WERI-Rb-1 (cell line): ENCODE measurements at places on chromosomes 6 and 20.

GRCh38 chr6:24432611-24433010 is 29.9 kb downstream of the MRS2 start:
- no peak for DNase-seq

- DNase-seq: no peak
These were observed 24.7 kb downstream of the EDN3 start for GRCh38 chr20:59325142-59325523.

DNA sequence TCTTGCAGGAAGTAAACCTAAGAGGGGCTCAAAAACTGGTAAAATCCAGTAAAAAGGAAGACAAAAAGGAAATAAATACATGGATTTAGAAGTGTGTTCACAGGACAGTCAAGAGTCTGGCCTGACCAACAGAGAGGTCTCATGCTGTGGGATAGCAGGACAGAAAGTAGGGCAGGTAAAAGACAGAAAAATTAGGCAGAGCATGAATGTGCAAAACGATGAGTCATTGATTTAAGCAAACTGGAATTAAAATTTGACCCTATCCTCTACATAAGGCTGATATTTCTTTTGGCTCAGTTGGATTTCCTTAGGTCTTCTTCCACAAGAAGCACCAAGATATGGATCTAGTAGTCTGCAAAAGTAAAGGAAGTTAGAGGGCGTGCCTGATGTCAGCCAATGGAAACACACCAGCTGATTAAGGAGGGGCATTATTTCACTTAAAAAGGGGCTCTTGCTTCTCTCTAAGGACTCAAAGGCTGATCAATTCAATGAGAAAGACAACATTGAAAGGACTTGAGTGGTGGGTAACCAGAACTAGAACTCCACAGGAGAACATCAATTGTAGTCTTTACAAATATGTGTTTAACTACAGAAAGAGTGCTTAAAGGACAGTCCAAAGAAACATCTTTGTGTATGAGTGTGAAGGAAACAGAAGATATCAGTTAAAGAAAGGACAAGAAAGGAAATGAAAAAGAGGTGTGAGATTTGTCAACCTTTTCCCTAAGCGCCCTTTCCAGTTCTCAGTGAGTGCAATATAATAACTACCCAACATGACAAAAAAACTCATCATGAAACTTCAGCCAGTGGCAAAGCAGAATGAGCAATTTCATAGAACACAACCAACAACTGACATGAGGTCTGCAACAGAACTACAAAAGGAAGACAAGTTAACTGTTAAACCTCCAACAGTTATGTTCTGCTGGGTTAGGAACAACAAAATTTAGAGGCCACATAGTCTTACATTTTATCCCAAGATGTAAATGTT is 19.4 kb upstream of the MYB start:
- DNase-seq: no peak

GRCh38 chr20:53425941-53426340 is 167.7 kb downstream of the ZNF217 start:
- DNase-seq: no peak

DNA sequence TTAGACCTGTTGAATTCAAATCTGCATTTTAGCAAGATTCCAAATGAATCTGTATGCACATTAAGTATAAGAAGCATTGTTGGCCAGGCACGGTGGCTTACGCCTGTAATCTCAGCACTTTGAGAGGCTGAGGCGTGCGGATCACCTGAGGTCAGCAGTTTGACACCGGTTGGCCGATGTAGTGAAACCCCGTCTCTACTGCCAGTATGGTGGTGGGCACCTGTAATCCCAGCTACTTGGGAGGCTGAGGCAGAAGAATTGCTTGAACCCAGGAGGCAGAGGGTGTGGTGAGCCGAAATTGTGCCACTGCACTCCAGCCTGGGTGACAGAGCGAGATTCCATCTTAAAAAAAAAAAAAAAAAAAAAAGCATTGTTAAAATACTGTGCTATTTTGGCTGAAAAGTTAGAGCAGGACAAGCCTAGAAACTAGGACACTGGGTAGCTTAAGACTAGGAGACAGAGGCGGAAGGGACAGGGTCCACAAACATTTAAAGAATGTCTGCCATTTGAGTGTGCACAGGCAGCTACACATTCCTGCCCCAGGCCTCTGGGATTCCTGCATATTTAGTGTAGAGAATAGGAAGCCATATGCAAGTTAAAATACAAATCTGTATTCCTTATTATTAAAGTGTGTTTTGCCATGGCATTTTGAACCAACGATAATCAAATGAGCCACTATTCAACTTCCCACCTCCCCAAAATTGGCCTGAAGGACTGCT is 45.1 kb upstream of the EEF1A1 start:
- DNase-seq: no peak

DNA sequence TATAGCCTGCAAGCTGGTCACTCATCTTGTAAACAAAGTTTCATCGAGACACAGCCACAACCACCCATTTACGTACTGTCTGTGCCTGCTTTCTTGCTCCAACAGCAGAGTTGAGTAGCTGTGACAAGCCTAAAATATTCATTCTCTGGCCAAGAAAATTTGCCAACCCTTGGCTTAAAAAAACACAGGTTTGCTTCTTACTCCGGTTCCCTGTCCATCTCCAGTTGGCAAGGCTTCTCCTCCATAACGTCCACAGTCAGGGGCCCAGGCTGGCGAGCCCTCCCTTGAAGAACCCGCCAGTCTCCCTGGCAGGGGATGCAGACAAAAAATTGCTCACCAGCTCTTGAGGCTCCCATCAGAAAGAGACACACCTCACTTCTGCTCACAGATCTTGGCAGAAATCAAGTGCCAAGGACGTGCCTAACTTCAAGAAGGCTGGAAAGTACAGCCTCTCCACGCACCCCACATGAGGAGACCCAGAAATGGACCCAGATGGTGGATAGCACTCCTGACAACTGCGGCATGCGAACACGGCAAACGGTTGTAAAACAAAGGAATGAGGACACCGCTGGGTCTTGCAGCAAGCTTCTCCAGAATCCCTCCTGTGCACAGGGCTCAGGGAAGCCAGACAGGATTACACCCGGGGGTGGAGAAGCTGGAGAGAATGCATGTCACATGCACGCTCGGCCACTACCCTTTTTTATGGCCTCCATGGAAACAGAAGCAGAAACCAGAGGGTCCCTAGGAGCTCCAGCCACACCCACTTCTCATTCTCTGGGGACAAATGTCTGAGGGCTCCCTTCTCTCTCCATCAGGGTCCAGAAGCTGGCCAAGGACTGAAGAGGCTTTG is 59.8 kb upstream of the SIRPA start:
- DNase-seq: peak; percentile 42

GRCh38 chr6:97102145-97102790 is 177.7 kb downstream of the KLHL32 start:
- DNase-seq: no peak

DNA sequence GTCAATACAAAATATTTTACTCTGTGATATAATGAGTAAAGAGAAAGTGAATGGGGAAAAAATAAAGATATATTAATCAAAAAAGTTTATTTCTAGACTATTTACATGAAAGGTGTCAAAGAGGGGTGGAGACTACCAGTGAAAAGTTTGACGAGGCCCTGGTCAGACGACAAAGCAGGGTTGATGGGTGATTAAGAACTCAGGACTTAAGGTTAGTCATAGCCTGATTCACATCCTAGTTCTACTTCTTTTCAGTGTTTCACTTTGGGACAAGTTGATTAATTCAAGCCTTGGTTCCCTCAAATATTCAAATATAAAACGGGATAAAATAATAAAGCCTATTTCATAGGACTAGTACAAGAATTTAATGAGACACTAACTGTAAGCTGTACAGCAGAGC is 178.2 kb upstream of the HS3ST5 start:
- no peak for DNase-seq

- no peak for DNase-seq
These were observed 100.5 kb downstream of the ASCC3 start for GRCh38 chr6:100780648-100781047.

DNA sequence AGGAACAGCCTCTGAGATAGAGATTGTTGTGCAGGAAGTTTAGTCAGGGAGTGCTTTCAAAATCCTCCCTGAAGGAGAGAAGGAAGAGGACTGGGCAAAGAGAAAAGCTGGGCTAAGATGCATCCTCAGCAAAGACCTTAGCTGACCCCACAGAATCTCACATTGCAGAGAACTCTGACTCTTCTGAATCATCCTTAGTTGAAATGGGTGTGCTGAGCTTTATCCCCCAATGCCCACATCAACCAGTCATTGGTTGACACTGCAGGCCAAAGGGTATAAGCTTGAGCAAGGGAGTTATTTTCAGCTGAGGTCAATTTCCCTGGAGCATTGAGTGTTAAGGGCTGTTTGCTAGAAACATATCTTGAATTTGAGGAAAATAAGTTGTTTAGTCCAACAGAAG is 732.2 kb downstream of the CBLN4 start:
- no peak for DNase-seq
